T-helper 1 cell treated with Interleukin-12 subunit alpha and Interleukin-12 subunit beta and Interleukin-4 antibody, amounts not matched to agents 30 ng/mL and 1 ng/mL, for 36 hours (primary cell): ENCODE measurements at places on chromosomes 3 and 15. TPM values are rescaled to one million over a fixed set of nuclear protein-coding genes. Genes with fewer than 3 reads are reported as not detected.

The CERS3 gene
- 0.71 and 0.76 TPM in 2 replicates for total RNA-seq

The IGDCC3 gene
- total RNA-seq: not detected in 2 replicates

The SLCO2A1 gene
- not detected in 2 replicates for total RNA-seq

The MORC1 gene
- total RNA-seq: not detected in 2 replicates

The GORASP1 gene
- total RNA-seq: 46.4 and 49.0 TPM in 2 replicates

The CSTA gene
- total RNA-seq: not detected in 2 replicates

The BHLHE40 gene
- total RNA-seq: 544 and 548 TPM in 2 replicates

The RTP1 gene
- not detected in 2 replicates for total RNA-seq

The DNAH12 gene
- 0.10 and 0.20 TPM in 2 replicates for total RNA-seq

The RABL3 gene
- total RNA-seq: 18.2 and 23.5 TPM in 2 replicates

The MAGI1 gene
- 0.32 and 0.49 TPM in 2 replicates for total RNA-seq

The CX3CR1 gene
- 8.5 and 12.4 TPM in 2 replicates for total RNA-seq

The GOLGA6L1 gene
- not detected in 2 replicates for total RNA-seq

The SEMA7A gene
- 27.7 and 30.5 TPM in 2 replicates for total RNA-seq

The FETUB gene
- not detected in 2 replicates for total RNA-seq
